T-helper 1 cell treated with Interleukin-12 subunit alpha and Interleukin-12 subunit beta and Interleukin-4 antibody, amounts not matched to agents 30 ng/mL and 1 ng/mL, for 36 hours (primary cell): ENCODE measurements at places on chromosomes 4 and X. TPM values are rescaled to one million over a fixed set of nuclear protein-coding genes. Genes with fewer than 3 reads are reported as not detected.

Gene ASB5
- total RNA-seq: not detected in 2 replicates

Gene KCNE5
- total RNA-seq: 0.37 and 0.42 TPM in 2 replicates

Gene UGT2A3
- total RNA-seq: not detected in 2 replicates

Gene HSPA4L
- 0.66 and 0.83 TPM in 2 replicates for total RNA-seq

Gene MAEA
- 73.4 and 73.9 TPM in 2 replicates for total RNA-seq

Gene UCHL1
- 0.20 TPM in 1 of 2 replicates, not detected in the other for total RNA-seq

Gene BTC
- not detected in 2 replicates for total RNA-seq

Gene CCDC149
- not detected in 2 replicates for total RNA-seq

Gene FGF5
- not detected in 2 replicates for total RNA-seq

Gene ATG4A
- total RNA-seq: 11.8 and 12.8 TPM in 2 replicates

Gene CRMP1
- total RNA-seq: 0.54 and 1.0 TPM in 2 replicates

Gene TMEM154
- total RNA-seq: 33.0 and 39.4 TPM in 2 replicates

Gene SPANXN3
- not detected in 2 replicates for total RNA-seq

Gene VCX3A
- not detected in 2 replicates for total RNA-seq

Gene HSFX2
- total RNA-seq: 0.59 TPM in 1 of 2 replicates, not detected in the other

Gene SOX3
- not detected in 2 replicates for total RNA-seq

Gene SSX3
- not detected in 2 replicates for total RNA-seq

Gene FAM241A
- 2.0 and 2.2 TPM in 2 replicates for total RNA-seq

Gene MID2
- total RNA-seq: 6.3 and 6.6 TPM in 2 replicates

Gene SSX7
- not detected in 2 replicates for total RNA-seq
